Stimulated activated CD4-positive, alpha-beta T cell treated with anti-CD3 and anti-CD28 coated beads, Interleukin-15, amount 100 ng/mL, for 1 hour (primary cell): ENCODE measurements at places on chromosomes 2 and 18.

GRCh38 chr2:143171817-143172216 lies 42.6 kb downstream of the ARHGAP15 start:
- DNase-seq = no peak

DNA sequence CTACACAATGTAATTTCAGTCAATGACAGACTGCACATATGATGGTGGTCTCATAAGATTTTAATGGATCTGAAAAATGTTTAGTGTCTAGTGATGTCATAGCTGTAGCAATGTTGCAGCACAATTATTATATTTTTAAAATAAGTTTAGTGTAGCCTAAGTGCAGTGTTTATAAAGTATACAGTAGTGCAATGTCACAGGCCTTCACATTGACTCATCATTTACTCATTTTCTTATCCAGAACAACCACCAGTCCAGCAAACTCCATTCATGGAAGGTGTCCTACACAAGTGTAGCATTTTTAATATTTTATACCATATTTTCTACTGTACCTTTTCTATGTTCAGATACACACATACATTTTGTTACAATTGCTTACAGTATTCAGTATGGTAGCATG lies 663.1 kb downstream of the ERBB4 start:
- no peak for DNase-seq

DNA sequence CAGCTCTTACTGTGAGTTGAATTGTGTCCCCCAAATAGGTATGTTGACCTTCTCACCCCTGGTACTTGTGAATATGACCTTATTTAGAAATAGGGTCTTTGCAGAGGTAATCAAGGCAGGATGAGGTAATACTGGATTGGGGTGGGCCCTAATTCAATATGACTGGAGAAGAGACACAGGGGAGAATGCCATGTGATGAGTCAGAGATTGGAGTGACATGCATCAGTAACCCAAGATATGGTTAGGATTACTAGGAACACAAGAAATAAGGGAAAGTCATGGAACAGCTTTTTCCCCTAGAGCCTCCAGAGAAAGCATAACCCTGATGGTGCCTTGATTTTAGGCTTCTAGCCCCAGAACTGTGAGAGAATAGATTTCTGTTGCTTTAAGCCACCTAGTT lies 37.0 kb upstream of the ATP5MC3 start:
- DNase-seq = no peak

DNA sequence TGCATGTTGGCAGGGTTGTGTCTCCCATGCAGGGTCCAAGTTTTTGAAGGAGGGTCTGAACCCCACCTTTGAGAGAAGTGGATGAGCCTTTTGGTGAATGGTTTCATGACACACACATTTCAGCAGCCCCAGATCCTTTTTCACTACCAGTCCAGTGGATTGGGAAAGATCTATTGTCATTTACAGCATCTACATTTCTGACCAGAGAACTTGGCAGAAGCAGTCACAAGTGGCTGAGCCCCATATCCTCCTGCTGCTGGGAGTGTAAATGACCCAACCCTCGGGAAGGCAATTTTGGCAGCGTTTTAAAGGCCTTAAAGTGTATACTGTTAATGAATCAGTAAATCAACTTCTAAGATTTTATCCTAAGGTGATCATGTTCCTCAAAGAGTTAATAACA lies 174.1 kb upstream of the RASGRP3 start:
- DNase-seq = no peak

- DNase-seq = no peak
These were observed 132.3 kb downstream of the RTP5 start for GRCh38 chr2:242001853-242002252.

- no peak for DNase-seq
These were observed 10.7 kb downstream of the KCNF1 start for GRCh38 chr2:10922307-10923007.

GRCh38 chr2:170779304-170779703 lies 9.1 kb downstream of the ERICH2 start:
- no peak for DNase-seq

DNA sequence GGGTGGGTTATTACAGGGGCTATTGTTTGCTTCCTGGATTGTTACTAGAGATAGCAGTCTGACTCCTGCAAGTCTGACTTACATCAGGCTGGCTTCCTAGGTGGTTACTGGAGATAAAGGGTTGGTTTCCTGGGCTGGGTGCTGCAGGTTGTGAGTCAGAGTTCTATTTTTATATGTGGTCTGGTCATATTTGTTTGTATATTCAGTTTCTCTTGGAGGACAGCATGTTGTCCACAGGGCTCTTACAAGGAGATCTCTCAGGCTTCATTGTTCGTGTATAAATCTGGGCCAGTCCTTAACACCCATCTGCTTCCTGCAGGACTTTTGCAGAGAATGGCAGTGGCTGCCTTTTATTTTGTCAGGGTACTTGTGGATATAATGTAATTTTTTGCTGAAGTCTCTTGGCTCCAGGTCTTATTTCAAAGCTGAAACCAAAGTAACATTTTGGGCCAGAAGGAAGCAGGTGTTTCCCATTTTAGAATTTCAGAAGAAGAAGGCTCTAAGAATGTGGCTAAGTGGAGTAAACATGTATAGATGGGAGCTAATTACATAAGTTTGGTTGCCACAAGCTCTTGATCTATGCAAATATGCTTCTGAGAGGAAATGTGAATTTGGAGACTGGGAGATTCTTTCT lies 65.9 kb upstream of the SLC16A14 start:
- no peak for DNase-seq

DNA sequence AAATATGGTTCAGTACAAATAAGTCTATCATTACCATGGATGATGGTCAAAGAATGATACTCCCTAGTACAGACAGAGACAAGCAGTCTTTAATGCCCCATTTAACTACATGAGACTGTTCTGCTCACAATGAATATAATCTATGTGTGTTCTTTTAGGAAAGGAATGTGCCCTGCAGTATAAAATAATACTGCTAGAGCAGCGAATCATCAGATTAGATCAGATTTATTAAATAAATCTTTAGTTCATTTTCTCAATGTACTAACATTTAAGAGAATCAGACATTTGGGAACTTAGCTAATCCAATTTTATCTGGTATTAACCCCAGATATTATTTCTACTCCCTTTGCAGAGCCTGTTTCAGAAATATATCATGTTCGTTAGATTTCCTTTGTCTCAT lies 272.0 kb upstream of the GCFC2 start:
- no peak for DNase-seq

GRCh38 chr2:190170673-190171072 lies 108.1 kb upstream of the MSTN start:
- no peak for DNase-seq

DNA sequence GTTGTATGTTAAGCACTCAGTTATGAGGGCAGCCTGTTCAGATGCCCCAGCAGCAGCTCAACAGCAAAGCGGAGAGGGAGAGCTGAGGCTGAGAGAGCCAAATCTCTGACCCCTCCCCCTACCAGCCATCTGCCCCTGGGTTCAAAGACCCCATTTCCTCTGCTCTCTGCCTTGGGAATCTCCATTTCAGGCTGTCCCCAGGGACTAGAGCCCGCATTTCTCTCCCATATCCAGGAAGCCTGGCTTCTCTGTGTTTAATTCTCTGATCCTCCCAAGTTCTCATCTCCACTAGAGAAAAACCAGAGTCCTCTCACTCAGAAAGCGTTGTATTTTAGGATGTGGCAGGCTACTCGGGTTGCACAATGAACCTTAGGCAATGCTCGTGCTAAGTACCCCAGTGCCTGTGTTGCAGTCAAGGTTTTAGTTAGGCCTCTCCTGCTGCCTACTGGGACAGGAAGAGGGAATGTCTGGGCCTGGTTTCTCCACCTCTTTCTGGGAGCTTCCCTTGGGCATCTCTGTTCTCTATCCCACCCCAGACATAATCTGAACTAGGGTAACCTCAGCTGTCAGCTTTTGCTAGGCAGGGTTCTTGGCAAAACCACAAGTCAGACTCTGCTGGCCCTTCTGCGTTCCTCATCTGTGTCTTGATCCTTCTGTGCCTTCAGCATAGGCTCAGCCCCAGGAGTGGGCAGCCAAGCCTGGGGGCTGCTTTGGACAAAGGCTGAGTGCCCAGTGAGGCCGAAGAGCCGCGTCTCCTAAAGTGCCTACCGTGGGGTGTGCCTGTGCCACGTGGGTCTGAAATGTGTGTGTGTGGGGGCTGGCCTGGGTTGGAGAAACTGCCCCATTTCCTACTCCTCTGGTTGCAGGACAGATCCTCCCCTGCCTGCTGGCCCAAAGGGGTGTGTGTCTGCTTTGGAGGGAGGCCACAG lies 96.8 kb downstream of the STPG4 start:
- no peak for DNase-seq

DNA sequence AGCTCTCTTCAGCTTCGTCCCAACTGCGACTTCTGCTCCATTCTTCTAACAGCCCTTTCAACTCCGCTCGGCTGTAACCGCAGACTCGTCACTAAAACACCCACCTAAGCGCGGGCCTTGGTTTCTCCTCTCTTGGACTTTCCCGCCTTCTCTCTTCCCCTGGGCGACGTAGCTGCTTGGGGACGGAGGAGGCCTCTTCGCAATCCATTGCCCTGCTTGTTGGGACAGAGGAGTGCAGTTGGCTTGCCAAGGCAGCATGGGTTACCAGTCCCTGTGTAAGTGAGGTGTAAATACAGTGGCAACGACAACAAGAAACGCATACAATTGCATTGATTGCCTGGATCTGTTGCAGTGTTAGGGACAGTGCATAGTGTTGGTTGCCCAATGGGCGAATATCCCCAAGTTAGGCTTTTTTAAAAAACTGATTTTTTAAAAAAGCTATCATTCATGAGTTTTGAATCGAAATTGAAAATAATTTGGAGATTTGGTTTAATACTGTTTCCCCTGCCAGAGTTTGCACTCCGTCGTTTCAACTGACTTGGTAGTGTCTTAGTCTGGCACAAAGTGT lies 484 bp upstream of the DARS1 start:
- DNase-seq = no peak

DNA sequence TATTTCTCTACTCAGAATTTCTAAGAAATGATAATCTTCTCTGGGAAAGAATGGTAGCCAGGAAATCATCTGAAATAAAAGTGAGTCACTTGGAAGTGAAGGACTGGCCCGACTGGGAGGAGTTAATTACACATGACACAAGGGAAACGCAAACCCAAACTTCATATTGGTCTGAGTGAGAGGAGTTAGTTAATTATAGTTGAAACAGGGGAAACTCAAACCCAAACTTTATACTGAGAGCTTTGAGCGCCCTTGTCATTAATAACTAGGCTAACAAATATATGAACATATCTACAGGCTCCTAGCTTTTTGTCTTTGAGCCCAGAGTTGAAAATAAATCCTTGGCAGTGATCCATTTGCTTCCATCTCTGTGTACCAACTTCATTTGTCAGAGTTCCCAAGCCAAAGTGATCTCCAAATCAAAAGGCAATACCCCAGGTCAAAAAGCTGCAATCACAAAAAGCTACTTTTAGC lies 187.8 kb upstream of the COL3A1 start:
- DNase-seq = no peak

DNA sequence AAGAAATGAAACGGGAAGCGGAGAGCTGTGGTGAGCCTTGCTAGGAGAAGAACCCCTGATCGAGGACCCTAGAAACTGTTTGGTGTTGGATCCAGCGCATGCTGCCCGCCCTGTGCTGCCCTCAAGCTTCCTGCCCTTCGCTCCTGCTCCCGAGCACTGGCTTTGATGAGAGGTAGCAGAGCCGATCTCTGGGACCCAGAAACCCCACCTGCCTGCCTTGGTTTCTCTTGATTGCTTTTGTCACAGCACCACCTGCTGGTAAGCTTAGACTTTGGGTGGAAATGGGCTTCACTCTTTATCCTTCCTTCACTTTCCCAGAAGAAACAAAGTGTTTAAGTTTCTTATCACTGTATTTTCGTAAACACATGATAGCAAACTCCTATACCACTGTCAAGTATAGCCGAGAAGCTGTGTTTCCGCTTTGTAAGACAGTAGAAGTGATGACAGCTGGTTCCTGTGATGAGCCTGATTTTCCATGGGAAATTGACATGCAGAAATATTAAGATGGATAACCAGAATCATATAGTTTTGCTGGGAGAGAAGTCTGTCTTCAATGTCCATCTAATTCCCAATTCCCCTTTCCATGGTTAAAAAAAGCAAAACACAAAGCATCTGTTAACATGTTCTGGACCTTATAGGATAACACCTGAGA lies 267.4 kb downstream of the PHLPP1 start:
- no peak for DNase-seq

- no peak for DNase-seq
These were observed 8.7 kb downstream of the PTH2R start for GRCh38 chr2:208415255-208415654.

- no peak for DNase-seq
These were observed 28.8 kb downstream of the SP140 start for GRCh38 chr2:230254152-230254881.

- no peak for DNase-seq
These were observed 44.9 kb downstream of the CYP27C1 start for GRCh38 chr2:127175041-127175721.

- DNase-seq = no peak
These were observed 64.2 kb upstream of the SH3RF3 start for GRCh38 chr2:109064660-109065390.

GRCh38 chr18:33051407-33051806 lies 278.6 kb upstream of the KLHL14 start:
- DNase-seq = no peak

GRCh38 chr18:43671431-43671830 lies 394.1 kb upstream of the SYT4 start:
- no peak for DNase-seq

- DNase-seq = peak; percentile 85
These were observed 35.4 kb downstream of the MYL12B start for GRCh38 chr18:3297025-3297984.

GRCh38 chr2:121066526-121066925 lies 218.5 kb downstream of the TFCP2L1 start:
- DNase-seq = no peak

DNA sequence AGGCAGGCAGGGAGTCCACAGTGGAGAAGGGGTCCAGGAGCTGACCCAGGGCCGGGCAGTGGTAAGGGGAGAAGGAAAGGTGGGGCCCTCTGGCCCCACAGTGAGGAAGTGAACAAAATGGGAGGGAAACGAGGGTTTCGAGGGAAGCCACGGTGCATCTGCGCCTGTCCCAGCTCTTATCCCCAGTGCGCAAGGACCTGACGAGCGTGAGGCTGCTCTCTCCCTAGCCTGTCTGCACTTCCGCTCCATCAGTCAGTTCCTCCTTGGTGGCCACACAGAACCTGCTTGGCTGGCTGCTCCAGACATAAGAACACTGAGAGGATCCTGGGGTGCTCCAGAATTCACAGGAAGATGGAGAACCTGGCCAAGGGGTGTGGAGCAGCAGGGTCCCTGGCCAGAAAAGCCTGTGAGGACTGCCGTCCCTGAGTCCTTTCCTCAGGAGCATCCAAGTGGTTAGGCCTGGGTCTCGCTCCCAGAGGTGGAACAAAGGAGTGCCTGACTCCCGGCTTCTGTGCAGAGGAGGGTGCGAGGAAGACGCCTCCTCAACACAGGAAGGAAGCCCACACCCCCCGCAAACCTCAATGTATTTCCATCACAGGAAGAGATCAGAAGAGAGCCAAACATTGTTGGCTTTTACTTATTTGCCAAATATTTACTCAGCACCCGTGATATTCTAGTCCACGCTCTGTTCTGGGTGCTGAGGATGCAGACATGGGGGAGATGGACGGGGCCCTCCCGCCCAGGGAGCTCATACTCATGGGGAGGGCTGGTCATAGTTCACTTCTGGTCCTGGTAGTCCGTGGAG lies 43.7 kb upstream of the SEMA4C start:
- peak; percentile 21 for DNase-seq
